NCI-H524 (cell line): ENCODE measurements at places on chromosomes 1 and 21.
A peak's percentile ranks its signal among the peaks of the same experiment; 100 is the strongest.

DNA sequence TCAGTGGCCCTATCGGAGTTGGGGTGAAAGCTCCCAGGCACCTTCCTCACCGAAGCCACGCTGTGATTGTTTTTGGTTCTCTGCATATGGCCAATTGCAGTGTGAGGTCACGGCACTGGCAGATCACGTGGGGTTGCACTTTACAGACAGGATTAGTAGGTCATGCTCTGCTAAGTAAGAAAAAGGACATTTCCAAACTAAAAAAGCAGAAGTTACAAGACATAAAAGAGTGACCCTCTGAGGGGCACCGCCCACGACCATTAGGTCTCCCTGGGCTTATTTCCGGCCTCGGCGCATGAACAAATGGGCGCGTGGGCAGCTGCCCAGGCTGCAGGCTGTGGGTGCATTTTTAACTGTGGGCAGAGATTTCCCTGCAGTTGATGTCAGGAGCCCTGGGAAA lies 2.0 kb downstream of the CAPN9 start:
- DNase-seq = no peak

GRCh38 chr1:230611878-230612235 lies 30.4 kb upstream of the COG2 start:
- no peak for DNase-seq

DNA sequence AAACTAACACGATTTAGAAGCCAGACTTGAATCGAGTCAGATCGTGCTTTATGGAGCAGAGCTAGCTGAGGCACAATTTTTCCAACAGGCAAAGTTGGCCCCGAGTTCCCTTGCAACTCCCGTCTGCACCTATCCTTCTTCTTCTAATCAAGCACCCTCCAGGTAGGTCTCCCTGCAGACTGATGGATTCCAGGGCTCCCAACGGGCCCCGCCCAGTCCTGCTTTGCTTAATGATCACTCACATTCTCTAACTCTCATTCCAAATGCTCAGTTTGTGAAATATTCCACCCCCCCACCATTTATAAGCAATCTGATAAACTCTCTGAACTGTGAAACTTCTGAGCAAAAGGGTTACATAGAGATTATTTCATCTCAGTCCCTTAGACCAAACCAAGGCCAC lies 119.6 kb downstream of the SLC30A10 start:
- DNase-seq = no peak

- no peak for DNase-seq
Measured at GRCh38 chr1:202249846-202250245, 56.2 kb downstream of the LGR6 start.

DNA sequence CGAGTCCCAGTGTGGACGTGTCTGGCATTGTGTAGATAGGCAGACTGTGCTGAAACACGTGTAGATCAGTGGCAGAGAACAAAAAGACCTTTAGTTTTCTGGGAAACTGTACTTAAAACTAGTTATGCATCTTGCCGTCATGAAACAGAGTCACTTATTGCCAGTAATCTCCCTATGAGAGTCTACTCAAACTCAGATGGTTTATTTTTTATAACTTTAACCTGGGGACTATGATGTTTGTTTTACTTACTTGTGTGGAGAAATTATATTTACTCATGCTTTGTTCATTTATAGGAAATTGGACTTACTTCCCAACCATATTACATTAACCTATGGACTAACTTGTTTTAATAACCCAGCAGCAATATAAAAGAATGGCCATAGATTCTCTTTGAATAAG lies 54.1 kb upstream of the ABCG1 start:
- no peak for DNase-seq

- DNase-seq = no peak
Measured at GRCh38 chr1:243701872-243702271, 148.2 kb downstream of the AKT3 start.

DNA sequence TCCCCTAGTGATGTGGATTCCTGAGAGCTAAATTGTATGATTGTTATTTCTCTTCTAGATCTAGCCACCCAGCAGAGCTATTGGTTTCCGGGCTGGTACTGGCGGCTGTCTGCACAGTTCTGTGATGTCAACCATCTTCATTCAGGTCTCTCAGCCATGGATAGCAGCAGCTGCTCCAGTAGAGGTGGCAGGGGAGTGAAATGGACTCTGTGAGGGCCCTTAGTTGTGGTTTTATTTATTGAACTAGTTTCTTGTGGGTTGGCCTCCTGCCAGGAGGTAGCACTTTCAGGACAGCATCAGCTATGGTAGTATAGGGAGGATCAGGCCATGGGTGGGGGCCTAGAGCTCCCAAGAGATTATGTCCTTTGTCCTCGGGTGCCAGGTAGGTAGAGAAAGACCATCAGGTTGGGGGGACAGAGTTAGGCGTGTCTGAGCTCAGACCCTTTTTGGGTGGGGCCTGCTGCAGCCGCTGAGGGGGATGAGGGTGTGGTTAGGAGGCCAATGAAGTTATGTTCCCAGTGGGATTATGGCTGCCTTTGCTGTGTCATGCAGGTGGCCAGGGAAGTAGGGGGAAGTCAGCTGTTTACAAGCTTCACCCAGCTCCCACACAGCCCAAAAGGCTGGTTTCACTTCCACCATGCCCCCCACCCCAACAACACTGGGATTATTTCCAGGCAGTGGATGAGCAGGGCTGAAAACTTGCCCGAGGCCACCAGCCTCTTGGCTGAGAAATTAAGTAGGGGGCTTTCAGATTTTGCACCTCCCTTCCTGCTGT lies 55.1 kb upstream of the RGS4 start:
- no peak for DNase-seq

GRCh38 chr1:159188375-159188788 lies 16.3 kb upstream of the ACKR1 start:
- DNase-seq = no peak

DNA sequence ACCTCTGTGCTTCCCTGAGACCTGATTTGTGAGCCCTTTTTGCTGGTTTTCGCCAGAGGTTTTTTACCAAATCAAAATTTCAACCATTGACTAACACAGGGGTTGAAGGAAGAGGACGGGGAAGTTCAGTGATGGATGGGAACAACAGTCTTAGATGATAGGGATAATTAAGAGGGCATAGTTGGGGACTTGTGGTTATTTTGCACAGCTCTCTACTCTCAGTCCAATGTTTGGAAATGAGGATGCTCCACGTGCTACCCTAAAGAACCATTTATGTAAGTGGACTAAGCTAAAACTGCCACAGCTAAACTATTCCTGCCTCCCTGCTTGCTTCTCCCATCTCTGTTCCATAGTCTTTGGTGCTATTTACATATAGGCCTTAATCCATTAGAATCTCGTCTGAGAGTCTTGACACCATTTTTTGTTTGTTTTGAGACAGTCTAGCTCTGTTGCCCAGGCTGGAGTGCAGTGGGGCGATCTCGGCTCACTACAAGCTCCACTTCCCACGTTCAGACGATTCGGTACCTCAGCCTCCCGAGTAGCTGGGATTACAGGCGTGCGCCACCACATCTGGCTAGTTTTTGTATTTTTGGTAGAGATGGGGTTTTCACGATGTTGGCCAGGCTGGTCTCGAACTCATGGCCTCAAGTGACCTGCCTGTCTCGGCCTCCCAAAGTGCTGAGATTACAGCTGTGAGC lies 684 bp upstream of the MCL1 start:
- peak; percentile 38 for DNase-seq

GRCh38 chr1:232686346-232686745 lies 56.4 kb upstream of the SIPA1L2 start:
- no peak for DNase-seq
